ENCODE measurements at places on chromosomes 2 and 18.

DNA sequence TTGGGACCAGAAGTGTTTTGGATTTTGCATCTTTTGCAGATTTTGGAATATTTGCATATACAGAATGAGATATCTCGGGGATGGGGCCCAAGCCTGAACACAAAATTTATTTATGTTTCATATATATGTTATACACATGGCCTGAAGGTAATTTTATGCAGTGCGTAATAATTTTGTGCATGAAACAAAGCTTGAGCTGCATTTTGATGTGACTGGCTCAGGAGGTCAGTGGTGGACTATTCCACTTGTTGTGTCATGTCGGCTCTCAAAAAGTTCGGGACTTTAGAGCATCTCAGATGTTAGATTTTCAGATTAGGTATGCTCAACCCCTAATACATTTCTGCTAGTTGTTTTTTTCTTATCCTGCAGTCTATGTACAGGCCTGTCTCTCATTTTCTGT lies 145.4 kb downstream of the FAM210A start:
- DNase-seq: no peak

GRCh38 chr2:13056259-13056843 lies 339.6 kb downstream of the TRIB2 start:
- no peak for DNase-seq

DNA sequence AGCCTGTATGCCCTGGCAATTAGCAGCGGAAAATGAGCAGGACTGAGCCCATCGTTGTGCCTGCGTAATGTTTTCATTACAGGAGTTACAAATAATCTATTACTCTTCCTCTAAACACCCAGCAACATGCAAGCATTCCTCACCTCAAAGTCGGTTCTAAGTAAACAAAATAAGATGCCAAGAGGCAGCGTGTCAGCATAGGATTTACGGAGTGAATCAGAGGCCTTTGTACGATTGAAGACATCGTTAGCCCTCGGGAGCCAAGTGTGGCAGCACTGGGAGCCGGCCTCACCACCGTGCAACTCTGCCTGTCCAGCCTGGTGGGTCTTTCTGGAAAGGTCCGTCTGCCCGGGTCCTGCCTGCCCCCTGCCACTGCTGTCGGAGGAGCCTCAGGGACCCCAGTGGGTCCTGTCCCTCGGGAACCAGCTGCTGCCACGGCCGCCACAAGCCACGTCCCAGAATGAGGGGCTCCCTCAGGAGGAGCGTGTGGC lies 80.1 kb upstream of the CTDP1 start:
- DNase-seq: no peak

- peak; percentile 80 for DNase-seq
Measured at GRCh38 chr2:95074663-95075439, 46.8 kb downstream of the MRPS5 start.

DNA sequence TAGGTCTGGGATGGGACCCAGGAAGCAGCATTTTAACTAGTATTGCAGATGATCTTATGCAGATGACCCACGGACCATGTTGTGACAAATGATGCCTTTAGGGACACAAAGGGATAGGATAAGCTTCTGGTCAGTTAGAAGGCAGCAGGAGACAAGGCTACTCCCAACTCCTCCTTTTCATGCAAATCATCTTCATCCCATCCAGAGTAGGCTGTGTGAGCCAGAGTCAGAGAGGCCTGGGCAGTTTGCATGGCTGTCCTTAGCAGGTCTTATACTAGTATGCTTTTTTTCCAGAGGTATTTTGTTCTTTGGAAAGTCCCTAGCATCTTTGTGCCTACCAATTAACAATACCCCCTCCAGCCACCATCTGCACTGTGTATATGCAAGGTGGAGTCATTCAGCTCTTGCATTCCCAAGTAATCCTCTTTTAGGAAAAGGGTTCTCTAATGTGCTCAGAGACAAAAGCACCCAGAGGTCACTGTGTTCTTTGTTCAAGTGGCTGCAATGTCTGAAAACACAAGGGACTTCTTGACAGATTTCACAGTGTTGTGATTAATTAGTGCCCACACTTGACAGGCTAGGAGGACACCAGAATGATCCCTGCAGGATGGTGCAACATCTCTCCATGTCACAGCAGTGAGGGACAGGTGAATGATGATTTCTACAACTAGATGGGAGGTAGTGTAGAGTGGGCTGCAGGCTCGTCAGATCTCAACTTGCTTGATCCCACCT lies 225.8 kb downstream of the NCKAP5 start:
- no peak for DNase-seq

- no peak for DNase-seq
Measured at GRCh38 chr2:96556441-96557330, 20.1 kb downstream of the ARID5A start.

- no peak for DNase-seq
Measured at GRCh38 chr18:7038330-7038851, 79.2 kb downstream of the LAMA1 start.

DNA sequence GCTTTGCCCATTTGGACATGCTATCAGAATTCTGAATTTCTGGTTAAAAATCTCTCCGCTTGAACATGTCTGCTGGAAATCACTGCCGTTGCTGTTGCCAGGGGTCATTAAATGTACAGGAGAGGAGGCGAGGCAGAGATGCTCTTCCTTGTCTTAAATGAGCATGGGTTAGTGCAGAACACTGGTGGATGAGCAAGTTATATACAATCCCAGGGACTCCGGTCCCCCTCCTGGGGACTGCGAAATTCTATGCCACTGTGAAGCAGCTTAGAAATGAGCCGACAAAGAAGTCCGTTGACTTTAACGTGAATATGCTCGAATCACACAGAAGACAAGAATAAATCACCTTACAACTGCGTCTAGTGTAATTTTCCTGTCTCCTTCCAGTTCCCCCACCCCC lies 95.1 kb upstream of the KLHL14 start:
- no peak for DNase-seq

DNA sequence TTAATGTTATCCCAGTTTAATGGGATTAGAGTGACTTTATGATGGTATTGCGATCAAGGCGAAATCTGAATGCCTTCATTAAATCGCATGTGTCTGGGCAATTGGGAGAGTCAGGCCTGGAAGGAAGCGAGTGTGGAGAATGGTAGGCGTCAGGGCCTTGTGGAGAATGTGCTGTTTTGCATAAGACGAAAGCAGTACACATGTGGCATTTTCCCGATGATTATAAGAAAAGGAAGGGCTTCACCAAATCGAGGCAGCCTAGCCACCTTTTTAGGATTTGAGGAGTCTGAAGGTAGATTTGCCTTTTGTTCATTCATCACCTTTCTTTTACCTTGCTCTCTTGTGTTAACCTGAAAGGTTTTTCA lies 1.0 kb downstream of the ZNF532 start:
- DNase-seq: no peak

DNA sequence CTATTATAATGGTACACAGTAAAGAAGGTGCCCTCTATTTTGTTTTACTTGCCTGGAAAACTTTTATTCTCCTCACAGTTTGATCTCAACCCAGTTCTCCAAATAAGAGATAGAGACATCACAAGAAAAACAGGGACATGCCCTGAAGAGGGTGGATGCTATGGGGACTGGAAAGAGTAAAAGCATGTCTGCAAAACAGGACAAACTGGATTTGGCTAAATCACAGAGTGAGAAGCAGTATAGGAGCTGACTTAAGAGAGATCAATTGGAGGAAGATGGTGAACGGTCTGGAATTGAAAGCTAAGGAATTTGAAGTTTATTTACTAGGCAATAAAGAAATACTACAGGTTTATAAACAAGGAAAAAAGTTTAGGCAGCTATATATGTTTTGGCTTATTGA lies 33.0 kb downstream of the SP140L start:
- no peak for DNase-seq

DNA sequence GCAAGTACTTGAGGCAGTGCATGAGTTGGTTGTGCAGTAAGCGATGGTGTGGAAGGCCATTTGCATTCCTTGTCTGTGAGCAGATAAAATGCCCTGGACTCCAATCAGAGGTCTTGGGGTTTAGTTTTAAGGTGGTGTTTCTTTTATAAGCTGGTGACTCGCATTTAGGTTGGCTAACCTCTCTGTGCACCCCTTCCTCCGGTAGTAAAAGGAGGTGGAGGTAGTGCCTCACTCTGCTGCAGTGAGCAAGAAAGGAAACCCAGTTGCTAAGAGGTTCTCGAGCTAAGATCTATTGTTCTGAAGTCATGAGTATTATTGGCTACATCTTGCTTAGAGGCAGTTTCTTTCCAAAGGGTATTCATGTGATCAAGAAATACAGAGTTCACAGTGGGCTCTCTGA lies 74.3 kb upstream of the EML6 start:
- no peak for DNase-seq

- DNase-seq: no peak
Measured at GRCh38 chr2:68429311-68429826, 37.7 kb downstream of the FBXO48 start.

- DNase-seq: no peak
Measured at GRCh38 chr2:85886141-85886540, 2.6 kb downstream of the ST3GAL5 start.

GRCh38 chr2:20107776-20108175 lies 56.3 kb upstream of the LAPTM4A start:
- no peak for DNase-seq

- no peak for DNase-seq
Measured at GRCh38 chr2:230925879-230926765, 1.1 kb upstream of the GPR55 start.

DNA sequence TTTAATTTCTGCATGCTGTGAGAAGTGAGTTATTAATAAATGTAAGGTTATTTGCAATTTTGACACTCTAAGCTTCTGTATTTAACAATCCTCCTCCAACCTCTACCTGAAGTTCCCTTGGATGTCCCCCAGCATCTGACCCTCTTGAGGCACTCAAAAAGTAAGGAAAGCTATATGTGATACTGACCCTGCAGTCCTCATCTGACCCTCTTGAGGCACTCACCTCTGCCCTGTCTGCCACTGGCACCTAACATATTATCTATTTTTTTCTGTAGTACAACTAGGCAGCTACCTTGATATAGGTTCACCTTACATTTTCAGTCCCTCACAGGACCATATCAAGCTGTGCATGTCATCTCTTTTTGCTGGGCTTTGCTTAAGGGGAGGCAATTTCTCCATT lies 583.4 kb upstream of the PKDCC start:
- DNase-seq: no peak

- DNase-seq: no peak
Measured at GRCh38 chr2:9983401-9984216, 32.1 kb downstream of the GRHL1 start.

DNA sequence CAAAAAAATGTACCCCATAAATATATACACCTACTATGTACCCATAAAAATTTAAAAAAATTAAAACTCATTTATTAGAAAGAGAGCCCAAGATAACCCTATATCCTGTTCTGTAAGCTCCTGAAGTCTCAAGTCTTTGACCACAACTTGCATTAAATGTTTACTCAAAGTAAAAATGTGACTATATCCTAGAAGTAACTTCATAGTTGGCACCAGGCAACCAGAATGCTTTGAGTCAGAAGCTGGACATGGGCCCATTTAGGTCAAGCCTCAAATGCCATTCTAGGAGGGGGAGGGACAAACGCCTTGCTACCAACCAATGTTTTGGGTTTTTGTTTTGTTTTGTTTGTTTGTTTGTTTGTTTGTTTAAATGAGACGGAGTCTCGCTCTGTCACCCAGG lies 9.3 kb upstream of the TBC1D8 start:
- no peak for DNase-seq

DNA sequence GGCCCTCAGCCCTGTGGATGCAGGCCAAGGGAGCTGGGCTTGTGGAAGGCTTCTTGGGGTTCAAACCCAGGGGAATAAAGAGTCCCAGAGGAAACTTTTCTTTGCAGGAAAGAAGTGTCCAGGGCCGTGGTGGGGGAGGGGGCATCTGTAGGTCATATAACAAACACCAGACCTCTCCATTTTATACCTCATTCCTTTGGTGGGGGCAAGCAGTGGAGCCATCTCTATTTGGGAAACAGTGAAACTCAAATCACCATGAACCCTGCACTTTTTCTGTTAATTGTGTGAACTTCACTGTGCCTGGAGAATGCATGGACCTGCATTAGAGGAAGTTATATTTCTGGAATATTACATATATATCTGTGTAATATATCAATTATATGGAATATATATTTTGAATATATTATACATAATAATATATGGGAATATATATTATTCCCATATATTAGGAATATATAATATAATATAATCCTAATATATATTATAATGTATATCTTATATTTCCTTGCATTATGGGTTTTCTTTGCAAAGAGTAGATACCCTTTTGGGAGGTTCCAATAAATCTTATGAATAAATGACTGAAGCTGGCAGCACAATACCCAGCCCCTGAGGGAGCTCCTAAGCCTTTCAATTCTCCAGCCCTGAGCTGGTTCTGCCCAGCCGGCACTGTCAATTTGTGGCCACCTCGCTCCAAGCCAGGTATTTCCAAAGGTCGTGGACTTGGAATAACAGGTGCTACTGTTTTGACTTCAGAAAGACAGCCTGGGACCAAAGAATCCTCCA lies 97.7 kb upstream of the PKDCC start:
- DNase-seq: no peak
